NCI-H1048 (cell line): ENCODE measurements at places on chromosomes 13 and 19.

- no peak for DNase-seq
Measured at GRCh38 chr19:11982526-11982925, 17.7 kb downstream of the ZNF763 start.

DNA sequence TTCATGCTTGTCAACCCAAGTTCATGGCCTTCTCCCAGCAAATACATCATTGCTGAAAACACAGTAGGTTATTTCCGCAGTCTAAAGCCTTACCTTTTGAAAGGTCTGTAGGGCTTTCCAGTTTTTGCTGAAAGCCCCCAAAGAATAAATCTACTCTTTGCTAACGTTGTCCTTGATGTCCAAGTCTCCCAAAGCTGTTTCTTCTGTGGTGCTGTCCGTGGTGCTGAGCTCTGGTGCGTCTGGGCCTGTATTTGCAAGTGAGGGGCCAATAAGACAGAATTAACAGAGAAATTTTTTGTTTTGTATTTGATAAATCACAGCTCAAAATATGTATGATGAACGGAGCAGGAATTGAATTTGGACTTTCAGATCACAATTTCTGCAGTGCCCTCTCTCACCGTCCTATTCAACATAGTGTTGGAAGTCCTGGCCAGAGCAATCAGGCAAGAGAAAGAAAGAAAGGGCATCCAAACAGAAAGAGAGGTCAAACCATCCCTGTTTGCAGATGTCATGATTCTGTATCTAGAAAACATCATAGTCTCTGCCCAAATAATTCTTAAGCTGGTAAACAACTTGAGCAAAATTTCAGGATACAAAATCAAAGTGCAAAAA, 9.8 kb upstream of the LGALS16 start:
- no peak for DNase-seq

GRCh38 chr19:40576151-40576584, 505 bp upstream of the SHKBP1 start:
- no peak for DNase-seq

- no peak for DNase-seq
Measured at GRCh38 chr13:27541386-27541785, 78.9 kb downstream of the LNX2 start.

- DNase-seq, result peak; percentile 13
Measured at GRCh38 chr19:14479975-14480699, 5.0 kb upstream of the PTGER1 start.

DNA sequence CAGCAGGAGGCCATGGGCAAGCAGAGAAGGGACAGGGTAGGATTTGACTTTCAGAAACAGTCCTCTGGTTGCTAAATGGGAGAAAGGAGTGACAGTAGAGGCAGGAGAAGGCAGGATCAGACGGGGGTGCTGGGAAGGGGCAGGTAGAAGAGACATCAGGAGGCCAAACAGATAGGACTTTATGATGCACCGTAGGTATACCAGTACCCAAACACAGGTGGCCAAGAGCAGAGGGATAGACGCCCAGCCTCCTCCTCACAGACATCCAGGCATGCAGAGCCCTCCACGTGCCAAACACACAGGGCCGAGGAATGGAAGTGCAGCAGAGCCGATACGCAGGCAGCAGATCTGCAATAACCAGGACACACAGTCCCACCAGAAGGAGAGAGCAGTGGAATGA, 1.3 kb upstream of the AXL start:
- DNase-seq, result no peak

GRCh38 chr13:101535192-101535746, 82.8 kb downstream of the ITGBL1 start:
- DNase-seq, result no peak

- no peak for DNase-seq
Measured at GRCh38 chr13:53240401-53241025, 211.9 kb downstream of the OLFM4 start.
